Activated T-cell treated with anti-CD3 and anti-CD28 coated beads, Interleukin-2, amount 50 U/mL, for 48 hours (primary cell): ENCODE measurements at places on chromosomes 7 and 10.

DNA sequence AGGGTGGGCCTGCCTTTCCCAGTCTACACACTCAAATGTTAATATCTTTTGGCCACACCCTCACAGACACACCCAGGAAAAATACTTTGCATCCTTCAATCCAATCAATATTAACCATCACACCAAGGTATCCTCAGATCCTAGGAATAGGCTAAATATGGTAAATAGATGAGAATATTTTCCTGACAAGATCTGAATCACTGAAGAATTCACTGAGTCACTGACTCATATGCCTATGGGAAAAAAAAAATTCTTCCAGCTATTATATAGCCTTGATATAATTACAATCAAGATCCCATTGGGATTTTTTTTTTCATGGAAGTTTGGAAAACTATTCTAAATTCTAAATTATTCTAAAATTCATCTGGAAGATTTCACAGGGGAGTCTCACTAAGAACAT lies 65.8 kb downstream of the INHBA start:
- no peak for DNase-seq

DNA sequence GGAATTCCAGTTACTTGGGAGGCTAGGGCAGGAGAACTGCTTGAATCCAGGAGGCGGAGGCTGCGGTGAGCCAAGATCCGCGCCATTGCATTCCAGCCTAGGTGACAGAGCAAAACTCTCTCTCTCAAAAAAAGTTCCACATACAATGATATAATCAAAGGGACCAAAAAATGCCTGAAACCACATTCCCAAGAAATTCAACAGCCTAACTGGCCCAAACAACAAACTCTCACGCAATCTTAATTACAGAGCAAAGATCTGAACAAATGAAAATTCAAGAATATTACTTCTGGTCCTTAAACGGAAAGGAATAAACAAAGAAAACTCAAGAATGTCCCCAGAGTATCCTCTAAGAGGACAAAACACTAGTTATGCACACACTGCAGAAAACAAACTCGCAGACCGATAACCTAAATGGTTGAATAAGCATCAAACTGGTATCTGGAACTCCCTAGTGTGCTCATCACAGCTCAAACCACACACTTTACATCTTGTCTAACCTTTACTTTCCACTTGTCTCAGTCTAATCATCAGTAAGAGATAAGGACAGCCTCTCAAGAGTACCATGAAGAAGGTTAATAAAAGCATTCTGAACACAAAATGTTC lies 3.7 kb downstream of the OGA start:
- no peak for DNase-seq

DNA sequence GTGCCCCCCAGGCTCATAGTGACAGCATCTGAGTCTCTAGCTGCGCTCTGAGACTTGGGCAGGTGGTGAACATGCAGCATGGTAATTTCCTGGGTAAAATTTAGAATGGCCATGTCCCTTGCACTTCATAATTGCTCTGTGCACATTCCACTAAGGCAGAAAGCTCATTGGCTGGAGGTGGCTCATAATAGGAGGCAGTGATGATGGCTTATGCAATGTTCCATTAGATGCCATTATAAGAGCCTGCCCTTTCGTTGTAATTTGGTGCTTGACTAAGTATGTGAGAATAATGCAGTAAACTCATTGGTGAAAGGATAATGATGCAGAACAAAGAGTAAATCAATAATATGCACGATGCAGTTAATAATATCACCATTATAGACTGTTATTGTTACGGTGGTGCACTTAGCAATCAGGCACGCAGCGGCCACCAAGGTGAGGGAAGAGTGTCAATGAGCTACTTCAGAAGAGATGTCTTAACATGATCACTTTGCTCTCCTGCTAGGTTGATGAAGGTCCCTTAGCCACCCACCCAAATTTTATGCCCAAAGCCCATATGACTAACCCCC lies 545.9 kb downstream of the KCNMA1 start:
- no peak for DNase-seq

DNA sequence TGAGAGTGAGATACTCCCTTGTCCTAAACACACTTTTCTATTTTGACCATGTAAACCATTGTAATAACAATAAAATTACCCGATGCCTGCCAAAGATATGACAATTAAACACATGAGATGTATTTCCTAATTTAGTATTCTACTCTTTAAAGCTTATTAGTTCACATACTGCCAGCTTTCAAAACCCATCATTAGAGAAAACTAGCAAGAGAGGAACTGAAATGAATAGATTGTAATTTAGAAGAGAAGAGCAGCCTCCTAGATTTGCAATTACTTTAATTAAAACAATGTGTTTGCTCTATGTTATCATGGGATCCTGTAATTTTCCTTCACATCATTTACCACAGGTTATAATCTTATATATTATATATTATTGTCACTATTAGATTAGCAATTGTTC lies 428.2 kb downstream of the THSD7A start:
- no peak for DNase-seq

DNA sequence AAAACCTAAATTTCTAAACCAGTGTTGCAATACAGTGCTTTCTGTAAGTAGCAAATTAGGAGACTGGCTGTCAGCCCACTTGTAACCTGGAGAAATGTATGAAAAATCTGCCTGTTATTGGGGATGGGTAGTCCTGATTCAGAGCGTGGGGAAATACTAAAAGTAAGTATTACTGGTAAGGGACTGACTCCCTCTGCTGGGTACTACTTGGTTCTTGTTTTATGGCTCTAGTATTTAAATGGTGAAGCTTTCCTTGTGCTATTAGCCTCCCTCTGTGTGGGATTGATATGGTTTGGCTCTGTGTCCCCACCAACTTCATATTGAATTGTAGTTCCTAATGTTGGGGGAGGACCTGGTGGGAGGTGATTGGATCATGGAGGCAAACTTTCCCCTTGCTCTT lies 886.1 kb downstream of the SORCS1 start:
- DNase-seq, result no peak

DNA sequence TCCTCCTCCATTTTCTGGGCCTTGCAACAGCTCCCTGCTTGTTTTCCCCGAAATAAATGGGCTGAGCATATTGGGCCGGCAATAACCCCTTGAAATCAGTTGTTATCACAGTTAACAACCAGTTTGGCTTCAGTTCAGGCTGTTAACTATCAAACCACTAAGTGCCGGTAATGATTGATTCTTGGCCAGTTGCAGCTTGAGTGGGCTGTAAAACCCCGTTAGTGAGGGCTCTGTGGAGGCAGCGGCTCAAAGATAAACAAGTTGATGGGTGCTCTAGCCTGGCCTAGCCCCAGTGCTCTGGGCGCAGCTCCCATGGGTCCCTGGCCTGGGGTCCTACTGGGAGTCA lies 8.3 kb downstream of the FGF8 start:
- DNase-seq, result no peak

GRCh38 chr10:49312246-49312869 lies 13.4 kb downstream of the C10orf71 start:
- DNase-seq, result no peak

GRCh38 chr7:142569851-142570250 lies 179.4 kb upstream of the PRSS1 start:
- no peak for DNase-seq

GRCh38 chr7:27793780-27794179 lies 53.8 kb downstream of the TAX1BP1 start:
- no peak for DNase-seq

DNA sequence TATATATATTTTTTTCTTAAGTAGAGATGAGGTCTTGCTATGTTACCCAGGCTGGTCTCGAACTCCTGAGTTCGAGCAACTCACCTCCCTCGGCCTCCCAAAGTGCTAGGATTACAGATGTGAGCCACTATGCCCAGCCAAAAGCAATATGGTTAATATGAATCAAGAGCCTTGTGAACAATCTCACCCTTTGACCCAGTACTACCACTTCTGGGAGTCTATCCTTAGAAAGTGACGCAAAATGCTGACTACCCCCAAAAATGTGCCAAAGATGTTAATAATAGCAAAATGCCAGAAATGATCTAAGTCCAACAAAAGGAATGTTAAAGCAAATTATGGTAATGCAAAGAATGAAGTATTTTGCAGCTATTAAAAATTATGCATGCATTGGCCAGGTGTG lies 44.3 kb downstream of the HOXA1 start:
- DNase-seq, result no peak

DNA sequence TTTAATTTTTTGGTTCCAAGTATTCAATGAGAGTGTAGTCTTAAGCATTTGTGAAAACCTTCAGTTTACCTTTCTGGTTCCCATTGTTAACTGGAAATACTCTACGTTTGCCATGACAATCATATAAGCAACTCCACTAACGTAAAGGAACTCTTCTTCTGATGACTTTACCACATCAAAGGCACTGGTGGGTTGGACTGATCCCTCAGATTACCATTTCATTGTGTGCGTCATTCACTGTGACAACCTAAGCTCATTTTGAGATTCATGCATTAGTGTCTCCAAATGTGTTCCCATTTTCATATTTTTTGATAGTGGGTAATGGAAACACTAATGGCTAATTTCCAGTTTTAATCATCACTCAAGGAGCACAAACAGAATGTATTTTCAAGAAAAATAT lies 119.9 kb upstream of the COL1A2 start:
- no peak for DNase-seq

DNA sequence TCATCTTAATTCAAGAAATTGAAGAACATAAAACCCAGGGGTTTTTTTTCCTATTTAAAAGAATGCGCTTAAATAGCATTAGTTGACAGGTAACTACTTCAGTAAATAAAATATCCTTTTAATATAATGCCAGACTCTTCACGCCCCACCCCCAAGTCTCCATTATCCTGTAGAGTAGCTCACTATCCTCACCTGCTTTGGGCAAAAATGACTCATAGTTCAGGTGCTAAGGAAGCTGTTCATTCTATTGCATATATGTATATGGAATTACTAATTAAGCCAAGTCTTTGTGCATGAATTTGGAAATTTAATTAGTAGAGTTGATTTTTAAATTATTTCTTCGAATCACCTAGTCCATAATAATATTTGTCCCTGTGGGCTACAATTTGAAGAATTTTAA lies 656.8 kb upstream of the ANKRD30A start:
- DNase-seq, result no peak

DNA sequence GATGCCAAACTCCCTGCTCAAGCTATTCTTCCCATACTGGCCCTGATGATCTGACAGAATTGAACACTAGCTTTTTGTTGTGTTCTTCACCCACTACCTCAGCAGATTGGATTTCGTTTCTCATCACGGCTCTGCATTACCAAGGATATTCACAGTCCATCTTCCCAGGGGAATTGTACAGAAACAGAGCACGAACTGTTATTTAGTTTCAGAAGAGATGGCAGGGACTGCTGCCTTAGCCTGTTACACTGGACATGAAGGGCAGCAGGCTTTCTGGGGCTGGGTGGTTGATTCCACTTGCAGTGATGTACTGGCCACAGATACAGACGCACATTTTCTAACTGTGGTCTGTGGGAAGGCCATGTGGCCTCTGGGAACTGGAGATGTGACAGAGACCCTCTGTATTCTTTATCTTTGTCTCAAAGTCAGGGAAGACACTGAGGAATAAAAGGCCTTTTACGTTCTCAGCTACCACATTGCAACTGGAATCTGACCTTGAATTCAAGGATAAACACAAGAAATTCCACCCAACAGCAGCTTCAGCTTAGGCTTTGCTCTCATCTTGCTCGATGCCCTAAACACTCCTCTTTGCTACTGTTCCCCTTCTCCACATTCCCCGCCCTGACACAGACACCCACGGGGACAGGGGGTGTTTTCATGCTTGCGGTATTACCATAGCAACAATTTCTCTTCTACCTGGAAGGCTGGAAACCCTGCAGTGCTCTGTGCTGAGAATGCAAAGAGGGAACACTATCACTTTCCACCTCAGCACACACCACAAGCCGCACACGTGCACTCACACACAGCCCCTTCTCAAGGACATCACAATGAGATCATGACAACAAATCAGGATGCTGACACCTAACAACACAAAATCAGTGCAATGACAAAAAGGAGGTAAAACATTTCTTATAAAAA lies 81.7 kb downstream of the RNF216 start:
- DNase-seq, result peak; percentile 79
